Stimulated activated CD8-positive, alpha-beta memory T cell treated with anti-CD3 and anti-CD28 coated beads, Interleukin-4, amount 100 ng/mL, for 48 hours (primary cell): ENCODE measurements at places on chromosomes 7 and 10.

- no peak for DNase-seq
These were observed 55.2 kb downstream of the LRRC18 start for GRCh38 chr10:48884179-48885045.

DNA sequence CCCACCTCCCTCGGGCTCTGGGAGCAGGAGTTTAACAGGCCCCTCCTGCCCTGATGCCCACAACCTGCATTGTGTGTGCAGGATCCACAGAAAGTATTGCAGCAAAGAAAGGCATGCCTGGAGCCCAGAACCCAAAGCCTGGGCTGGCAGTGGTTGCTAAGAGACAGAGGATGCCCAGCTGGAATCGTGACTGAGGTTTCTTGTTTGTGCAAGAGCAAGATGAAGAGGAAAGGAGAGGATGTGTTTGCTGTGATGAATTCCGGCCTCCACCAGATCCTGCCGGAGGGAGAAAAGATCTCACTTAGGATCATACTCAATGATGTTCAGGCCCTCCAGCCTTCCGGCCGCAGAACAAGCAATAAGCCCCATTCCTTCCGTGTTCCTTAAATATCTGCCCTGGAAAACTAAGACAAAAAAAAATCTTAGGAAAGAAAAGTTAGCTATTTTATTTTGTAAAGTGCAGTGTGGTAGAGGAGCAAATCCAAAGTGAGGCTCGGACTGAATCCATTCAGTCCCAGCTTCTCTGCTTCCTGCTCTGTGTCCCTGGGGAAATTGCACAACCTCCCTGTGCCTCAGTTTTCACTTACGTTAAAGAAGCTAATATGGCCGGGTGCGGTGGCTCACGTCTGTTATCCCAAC lies 57.1 kb downstream of the SLIT1 start:
- no peak for DNase-seq

GRCh38 chr10:24887855-24888231 lies 64.6 kb downstream of the PRTFDC1 start:
- no peak for DNase-seq

DNA sequence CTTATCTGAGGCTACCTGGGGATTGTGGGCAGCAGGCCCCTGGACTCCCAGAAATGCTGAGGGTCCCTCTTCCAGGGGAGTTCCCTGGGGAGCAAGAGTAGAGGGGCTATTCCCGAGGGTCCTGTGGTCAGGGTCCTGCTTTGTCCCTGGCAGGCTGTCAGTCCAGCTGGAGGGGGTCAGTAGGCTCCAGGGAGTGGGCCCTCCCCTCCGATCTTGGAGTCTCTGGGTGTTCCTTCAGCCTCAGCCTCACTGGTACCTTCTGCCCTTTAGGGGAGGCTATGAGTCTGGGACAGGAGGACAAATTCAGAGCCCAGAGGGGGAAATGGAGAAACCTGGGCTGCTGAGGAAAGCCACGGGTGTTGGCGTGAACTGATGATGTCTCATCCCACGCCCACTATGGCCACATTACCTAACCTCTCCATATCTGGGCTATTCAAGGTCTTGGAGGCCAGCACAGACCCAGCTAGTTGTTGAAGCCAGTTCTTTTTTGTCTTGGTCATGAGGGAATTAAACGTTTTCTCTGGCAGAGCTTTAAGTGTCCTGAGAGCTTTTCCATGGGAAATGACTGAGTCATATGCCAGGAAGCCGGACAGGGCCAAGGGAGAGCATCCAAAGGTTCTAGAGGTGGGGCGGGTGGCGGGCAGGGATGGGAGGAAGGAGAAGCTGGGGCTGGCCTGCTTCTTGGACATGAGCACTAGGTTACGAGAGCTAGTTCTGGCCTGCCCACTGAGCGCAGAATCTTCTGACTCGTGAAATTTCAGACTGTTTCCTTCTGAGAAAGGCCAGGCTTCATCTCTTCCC lies 6.2 kb downstream of the CALHM2 start:
- no peak for DNase-seq

DNA sequence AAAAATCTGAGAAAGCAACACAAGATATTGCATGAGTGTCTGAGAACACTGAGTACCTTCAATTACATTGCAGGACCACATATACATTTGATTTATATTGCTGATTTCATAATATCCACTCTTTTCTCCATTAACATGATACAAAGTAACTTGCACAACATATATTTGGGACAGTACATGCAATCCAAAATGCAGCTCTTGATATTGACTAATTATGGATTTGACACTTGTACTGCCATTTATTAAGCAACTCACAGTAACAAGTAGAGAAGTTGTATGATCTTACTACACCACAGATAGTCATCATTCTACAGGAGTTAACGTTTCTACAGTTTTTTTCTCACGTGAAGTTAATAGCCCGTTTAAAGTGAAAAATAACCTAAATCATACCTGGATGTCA lies 46.7 kb downstream of the USP6NL start:
- DNase-seq, result no peak

- DNase-seq, result no peak
These were observed 295.2 kb upstream of the MGMT start for GRCh38 chr10:129171812-129172211.

DNA sequence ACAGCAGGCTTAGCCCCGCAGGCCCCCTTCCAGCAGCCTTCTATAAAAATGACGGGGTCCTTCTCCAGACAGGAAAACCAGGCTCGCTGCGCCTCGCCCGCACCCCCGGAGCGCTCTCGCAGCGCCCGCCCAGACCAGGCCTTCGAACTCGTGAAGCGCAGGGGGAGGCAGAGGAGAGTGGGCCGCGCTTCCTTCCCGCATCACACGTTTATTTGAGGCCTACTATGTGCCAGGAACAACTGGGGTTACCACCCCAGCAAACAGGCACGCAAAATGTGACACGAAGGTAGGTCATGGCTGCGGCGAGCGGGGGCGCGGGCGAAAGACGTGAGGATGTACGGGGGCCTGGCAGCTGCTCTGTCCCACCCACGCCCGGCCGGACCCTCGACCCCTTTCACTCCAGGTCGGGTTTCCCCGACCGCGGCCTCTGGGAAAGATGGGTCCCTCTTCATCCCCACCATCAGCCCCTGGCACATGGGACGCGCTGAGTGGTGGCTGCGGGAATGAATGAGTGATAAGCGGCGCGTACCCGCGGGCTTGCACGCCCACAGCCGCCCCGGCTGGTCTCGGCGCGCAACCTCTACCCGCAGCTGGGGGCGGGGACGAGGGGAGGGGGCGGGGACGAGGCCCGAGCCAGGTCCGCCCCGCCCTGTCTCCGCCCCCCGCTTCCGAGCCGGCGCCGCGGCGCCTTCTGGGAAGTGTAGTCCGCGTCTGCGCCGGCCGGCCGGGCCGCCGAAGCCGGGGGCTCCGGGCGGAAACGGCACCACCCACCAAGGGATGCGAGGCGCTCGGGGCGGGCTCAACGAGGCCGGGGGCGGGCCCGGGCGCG lies 59.1 kb downstream of the ZNF467 start:
- peak; percentile 96 for DNase-seq

DNA sequence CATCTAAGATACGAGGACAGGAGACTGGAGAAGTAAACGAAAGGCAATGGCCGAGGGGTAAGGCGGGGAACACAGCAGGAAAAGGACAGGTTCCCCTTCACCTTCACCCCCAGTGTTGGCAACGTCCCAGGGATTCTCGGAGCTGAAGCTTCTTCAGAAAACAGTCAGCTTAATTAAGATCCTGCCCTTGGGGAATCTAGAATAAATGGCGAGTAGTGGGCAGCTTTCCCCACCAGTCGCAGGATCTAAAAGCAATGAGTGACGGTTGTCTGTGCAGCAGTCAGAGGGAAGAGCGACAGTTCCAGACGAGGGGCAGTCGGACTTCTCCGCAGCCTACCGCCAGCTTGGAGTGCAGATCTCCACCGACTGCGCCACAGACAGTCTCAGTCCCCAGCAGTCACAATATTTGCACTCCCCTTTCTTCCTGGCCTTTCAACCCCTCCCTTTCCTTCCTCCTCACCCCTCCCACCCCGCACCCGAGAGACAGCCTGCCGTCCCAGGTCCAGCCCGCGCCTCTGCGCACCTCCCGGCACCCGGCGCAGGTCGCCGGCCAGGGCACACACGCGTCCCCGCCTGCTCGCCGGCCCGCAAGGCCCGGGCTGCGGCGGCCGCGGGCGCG lies 10.9 kb upstream of the SP8 start:
- peak; percentile 28 for DNase-seq

DNA sequence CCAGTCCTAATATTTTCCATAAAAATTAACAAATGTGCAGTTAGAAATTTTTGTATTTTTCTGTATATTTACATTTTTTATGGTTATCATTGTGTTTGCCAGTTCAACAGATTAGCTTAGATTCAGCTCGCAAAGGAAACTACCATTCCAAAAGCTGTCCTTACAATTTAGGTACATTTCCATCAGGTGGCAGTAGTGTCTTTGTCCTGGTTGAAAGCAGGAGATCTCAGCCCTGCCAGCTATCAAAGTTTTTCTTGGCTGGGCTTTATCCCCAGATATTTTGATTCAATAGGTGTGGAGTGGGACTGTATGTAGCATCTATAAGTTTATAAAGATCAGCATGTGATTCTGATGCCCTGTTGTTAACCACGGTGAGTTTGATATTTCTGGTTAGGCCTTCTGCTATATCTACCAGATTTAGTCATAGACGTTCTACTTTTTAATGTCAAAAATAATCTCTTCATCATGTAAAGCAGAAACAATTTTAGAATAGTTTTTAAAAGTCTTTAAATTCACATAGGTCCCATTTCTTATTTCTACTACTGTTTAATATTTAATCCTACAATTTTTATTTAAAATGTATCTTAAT lies 15.5 kb upstream of the ICA1 start:
- no peak for DNase-seq

DNA sequence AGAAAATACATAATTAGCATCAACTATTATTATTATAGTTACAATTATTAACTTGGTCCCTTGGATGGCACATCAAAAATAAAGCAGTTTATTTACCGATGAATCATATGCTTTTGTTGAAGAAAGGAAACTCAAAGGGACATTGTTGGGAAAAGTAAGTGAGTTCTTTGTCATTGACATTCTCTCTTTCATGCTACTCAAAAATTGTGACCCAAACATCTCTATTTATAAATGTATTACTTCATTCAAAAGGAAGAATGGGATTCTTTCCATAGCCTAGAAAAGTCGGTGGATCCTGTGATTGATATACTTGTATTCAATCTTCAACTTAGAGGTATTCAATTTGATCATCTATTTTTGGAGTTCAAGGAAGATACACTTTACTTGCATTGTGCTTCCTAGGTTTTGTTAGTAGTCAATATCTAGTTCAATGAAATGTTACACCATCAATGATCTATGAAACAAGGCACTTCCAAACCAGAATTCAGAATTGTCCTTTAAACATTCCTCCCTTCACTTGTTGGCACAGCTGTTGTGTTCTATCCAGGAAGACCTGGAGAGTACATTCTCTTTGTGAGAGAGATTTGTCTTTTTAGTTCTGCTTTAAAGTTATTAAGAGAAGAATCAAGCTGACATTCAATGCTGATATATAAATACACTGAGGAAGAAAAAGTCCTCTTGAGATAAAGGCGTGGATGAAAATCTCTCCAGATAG lies 235.2 kb downstream of the TMEM26 start:
- no peak for DNase-seq

- no peak for DNase-seq
These were observed 49.1 kb upstream of the C1QL3 start for GRCh38 chr10:16570731-16571130.

DNA sequence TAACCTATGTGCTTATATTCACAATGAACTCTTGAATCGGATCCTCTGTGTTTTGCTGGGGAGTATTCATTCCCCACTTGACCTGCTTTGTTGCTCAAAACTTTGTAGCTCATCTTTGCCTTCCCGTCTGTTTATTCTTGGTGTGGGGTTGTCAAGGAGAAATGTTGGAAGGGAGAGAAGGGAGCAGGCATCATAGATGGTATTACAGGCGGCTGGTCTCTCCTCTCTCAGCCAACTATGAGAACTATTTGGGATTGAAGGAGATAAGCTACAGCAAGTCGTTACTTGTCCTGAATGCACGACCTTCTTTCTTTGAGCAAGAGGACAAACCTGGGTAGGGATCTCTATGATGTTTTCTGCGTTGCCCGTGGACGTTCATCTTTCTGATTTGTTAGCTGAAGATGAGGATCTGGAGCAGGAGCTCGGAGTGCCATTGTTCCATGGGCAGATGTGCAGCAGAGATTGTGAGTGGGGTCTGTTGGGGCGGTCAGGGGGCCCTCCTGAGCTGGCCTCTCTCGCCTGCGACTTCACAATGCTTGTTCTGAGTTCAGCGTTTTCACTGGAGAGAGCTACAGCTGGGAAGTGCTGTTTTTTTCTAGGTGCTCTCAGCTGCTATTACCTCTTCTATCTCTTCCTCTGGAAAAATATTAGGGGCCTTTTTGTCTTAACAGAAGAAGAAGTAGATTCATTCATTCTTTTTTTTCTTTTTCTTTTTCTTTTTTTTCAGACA lies 126.9 kb upstream of the KLF6 start:
- DNase-seq, result no peak

- no peak for DNase-seq
These were observed 203.4 kb downstream of the PHF14 start for GRCh38 chr7:11176985-11177555.

DNA sequence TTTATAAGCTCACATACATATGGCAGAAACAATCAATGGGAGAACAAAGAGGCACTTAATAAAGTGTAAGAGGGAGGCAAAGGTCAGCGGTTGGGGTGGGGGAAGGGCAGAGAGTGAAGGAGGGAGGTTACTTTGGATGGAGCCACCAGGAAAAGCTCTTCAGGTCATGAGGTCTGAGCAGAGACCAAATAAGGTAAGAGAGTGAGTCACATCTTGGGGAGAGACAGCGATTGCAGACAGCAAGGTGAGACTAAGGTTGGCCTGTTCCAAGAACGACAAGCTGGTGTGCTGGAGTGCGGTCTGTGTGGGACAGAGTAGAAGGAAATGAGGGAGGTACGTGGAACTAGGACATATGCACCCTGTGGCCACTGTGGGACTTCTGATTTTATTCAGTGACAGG lies 74.3 kb upstream of the TOMM7 start:
- DNase-seq, result no peak

GRCh38 chr10:86046845-86047460 lies 319.6 kb downstream of the GRID1 start:
- no peak for DNase-seq

DNA sequence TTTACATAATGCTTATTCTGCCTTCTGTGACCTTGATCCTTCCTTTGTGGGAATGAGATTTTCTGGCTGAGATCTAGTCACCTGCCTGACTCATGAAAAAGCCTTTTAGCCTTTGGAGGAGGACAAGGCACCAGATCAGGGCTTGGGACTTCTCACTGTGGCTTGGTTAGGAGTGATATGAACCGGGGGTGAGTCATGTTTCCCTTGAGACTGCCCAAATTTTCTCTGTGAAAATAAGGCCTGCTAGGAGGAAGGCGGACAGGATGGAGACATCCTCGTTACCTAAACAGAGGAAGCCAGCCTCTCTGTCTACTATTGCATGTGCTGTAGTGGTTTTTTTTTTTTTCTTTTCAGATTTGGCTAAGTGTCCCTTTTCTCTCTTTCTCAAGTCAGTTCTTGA lies 57.8 kb downstream of the EVX1 start:
- no peak for DNase-seq
